SHP77 (cell line): ENCODE measurements at places on chromosomes 5 and 9.

DNA sequence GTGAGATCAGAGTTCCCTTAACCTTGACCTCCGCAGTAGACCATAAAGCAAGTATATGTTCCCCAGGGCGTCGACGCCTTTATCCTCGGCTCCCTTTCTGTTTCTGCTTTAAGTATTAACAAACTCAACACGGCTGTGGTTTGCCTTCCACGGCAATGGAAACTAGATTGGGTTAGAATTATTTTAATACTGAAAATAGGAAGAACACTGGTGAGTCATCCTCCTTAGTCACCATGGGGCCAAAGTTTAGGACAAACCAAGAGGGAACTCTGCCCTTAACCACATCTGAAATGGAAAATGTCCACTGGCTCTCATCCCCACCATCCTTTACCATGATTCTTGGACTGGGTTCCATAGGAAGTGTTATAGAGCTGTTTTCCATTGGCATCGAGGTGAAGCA, 386.1 kb downstream of the ACTL7B start:
- no peak for DNase-seq

DNA sequence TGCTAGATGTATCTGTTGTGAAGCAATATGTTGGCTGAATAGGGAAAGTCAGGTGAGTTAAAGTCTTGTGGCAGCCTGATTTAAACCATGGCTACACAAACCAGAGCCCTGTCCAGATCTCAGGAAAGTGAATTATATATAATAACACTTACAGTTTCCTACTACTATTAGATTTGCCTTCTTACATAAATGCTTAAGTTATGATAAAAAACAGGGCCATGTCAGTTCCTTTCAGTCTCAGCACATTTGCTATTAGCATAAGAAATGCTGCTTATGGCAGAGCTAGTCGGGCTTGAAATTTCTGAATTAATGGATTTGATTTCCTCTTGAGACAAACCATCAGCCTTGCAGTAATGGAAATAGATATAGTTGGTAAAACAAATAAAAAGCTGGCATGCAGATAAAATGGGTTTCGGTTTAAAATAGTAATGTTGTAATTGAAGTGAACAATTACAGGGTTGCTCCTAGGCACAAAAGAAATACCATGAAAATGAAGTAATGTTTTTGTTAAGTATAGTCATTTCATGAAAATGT, 664.2 kb upstream of the ZNF608 start:
- DNase-seq = no peak

DNA sequence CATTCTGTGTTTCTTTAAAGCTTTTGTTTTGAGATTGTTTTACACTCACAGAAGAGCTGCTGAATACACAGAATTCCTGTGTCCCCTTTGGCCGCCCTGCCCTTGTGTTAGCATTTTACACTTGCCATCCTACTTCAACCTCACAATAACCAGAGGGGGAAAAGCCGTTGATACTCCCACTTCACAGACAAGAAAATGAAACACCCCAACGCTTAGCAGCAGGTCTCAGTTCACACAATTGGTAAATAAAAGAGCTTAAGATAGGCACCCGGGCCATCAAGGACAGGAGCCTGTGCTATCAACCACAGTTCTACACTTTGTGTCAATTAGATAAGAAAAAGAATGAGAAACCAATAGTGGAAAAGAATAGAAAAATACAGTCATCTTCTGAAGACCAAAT, 178.0 kb downstream of the SYK start:
- DNase-seq = no peak

DNA sequence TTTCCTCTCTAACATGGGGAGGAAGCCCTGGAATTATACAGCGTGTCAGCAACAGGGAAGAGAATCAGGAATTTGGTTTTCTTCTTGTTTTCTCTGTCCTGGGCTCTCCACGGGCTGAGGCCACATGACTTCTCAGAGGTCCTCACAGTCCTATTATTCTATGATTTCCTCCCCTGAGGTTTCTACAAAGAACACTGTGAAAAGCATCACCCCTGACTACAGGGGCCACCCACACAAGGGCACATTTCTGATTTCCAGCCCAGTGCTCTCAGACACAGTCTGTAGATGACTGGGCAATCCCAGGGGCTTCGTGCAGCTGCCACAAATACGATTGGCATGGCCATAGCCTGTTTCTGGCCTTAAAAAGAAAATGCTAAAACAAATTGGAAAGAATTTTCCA, 284.9 kb downstream of the CEMIP2 start:
- no peak for DNase-seq

GRCh38 chr5:82265047-82265446, 13.1 kb downstream of the RPS23 start:
- no peak for DNase-seq

DNA sequence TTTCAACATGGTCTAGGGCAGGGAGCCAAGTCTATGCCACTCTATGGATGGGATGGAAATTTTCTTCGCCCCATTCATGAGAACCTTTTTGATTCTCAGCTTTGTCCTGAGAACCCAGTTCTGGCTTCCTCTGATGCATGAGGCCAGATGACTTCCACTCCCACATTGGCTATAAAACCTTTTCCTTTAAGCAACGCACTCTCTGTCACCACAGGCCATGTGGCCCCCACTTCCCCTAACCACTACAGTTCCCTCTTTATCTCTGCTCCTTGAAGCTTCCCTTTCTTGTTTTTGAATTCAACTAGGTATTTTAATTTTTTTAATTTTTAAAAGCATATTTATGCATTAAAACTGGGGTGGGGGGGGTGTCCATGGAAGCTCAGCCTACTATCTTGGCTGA, 401.3 kb downstream of the ENC1 start:
- DNase-seq = no peak

DNA sequence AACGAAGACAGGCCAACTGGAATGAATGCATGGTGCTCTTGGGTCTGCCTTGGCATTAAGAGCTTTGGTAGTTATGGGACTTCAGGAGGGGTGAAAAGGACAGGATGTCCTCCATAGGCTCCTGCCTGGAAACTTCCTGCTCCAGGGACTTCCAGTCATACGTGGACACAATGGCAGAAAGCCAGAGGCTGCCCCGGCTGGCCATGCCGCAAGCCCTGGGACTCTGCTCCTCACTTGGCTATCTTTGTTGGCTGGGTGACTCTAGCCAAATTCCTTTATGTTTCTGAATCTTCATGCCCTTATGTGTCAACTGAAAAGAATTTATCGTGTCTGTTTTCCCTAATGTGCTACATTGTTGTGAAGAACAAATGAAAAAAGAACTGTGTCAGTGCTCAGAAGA, 136.9 kb downstream of the SIL1 start:
- DNase-seq = no peak

DNA sequence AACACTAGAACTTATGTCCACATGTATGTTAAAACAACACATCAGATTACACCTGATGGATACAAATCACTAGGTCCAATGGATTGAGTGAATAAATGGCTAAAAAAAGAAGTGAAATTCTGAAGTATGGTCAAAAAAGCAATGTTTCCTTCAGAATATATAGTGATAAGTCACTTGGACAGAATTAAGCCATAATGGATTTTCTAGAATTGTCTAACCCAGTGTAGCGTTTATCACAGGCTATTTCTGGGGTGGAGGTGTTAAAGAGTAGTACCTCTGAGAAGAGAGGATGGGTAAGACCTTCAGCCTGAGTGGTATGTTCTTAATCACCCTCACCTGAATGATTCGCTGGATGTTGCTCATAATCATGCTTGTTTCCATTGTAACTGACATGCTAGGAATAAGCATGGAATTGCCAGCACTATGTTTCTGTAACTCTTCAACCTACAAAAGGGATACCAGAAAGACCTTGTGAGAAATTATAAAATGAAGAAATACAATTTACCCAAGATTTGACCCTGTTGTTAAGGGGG, 33.2 kb downstream of the SLC31A2 start:
- DNase-seq = no peak

GRCh38 chr9:89153232-89154017, 25.2 kb downstream of the SHC3 start:
- DNase-seq = no peak

DNA sequence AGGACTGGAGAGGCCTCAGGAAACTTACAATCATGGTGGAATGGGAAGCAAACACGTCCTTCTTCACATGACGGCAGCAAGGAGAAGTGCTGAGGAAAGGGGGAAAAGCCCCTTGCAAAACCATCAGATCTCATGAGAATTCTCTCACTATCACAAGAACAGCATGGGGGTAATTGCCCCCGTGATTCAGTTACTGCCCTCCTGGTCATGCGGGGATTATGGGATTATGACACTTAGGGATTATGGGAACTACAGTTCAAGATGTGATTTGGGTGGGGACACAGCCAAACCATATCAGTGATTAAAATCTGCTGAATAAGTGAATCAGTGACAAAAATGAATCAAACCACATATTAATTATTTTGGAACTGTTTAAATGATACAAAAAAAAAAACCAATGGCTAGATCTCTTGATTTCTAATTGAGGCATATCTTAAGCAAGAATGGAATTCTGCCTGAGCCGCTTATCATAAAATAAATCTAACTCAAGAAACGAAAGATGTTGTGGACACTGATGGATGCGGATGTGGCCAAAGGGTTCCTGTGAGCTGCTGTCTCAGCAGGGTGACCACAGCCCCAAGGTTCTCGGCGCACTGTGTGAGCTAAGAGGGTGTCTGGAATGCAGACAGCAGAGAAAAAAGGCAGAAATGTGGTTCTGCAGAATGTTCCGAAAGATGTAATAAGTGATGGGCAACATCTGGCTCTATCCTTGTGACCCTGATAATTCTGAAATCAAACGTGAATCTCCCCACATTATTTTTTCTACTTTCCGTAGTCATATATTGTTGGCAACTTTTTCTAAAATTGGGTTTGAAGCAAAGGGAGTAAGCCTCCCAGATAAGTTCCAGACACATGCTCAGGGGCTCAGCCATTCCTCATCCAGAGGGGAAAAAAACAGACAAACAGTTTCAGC, 107.2 kb upstream of the ICE1 start:
- DNase-seq = no peak

- no peak for DNase-seq
Observed at GRCh38 chr5:116440457-116441001, 134.1 kb downstream of the SEMA6A start.

DNA sequence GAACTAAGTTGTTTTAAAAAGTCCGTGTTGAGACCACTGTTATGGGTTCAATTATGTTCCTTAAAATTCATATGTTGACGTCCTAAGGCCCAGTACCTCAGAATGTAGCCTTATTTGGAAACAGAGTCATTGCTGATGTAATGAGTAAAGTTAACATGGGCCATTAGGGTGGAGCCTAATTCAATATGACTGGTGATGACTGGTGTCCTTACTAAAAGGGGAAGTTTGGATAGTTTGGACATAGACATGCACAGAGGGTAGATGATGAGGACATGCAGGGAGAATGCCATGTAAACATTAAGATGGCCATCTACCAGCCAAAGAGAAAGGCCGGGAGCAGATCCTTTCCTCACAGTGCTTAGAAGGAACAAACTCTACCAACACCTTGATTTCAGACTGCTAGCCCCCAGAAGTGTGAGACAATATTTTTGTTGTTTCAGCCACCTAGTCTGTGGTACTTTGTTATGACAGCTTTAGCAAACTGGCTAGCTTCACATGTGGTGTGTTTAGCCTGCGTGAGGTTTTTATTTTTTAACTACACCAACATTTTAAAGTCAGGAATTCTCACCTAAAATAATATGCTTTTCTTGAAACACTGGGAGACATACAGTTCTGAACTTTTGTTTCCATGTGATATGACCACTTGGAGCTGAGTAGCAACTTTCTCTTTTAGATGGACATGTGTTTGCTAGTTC, 135.3 kb downstream of the YIPF5 start:
- DNase-seq = no peak

GRCh38 chr9:114272739-114273431, 50.0 kb upstream of the ORM1 start:
- no peak for DNase-seq

- DNase-seq = no peak
Observed at GRCh38 chr5:13328316-13328715, 616.2 kb downstream of the DNAH5 start.
